ENCODE measurements at places on chromosomes 5 and 9.

DNA sequence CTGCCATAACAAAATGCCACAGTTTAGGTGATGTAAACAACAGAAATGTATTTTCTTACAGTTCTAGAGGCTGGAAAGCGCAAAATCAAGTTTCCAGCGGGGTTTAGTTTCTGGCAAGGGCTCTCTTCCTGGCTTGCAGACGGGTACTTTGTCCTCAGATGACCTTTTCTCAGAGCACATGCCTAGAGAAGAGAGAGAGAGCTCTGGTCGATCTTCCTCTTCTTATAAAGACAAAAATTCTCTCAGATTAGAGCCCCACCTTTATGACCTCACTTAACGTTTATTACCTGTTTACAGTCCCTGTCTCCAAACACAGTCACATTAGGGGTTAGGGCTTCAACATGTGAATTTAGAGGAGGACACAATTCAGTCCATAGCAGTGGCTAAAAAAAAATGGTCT, 119.7 kb downstream of the CETN3 start:
- DNase-seq: no peak

GRCh38 chr9:109872901-109873300, 92.9 kb downstream of the PALM2AKAP2 start:
- DNase-seq: no peak

DNA sequence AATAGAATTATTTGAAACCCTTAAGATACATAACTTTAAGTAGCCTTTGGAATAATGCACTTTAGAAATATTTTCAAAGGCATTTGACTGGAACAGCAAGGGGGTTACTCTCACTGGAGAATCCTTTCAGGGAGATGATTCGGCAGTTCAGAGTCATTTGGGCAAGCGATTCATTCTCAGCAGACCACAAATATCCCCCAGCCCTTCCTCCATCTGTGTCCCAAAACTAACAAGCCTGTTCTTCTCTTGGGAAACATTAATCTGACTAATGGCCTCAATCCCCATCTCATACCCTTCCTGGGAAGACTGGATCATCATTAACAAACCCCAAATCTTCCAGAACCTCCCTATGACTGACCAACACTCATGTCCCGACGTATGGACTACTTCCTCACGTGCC, 65.8 kb upstream of the S1PR3 start:
- no peak for DNase-seq

- no peak for DNase-seq
Measured at GRCh38 chr9:124870723-124871122, 8.8 kb downstream of the ARPC5L start.

DNA sequence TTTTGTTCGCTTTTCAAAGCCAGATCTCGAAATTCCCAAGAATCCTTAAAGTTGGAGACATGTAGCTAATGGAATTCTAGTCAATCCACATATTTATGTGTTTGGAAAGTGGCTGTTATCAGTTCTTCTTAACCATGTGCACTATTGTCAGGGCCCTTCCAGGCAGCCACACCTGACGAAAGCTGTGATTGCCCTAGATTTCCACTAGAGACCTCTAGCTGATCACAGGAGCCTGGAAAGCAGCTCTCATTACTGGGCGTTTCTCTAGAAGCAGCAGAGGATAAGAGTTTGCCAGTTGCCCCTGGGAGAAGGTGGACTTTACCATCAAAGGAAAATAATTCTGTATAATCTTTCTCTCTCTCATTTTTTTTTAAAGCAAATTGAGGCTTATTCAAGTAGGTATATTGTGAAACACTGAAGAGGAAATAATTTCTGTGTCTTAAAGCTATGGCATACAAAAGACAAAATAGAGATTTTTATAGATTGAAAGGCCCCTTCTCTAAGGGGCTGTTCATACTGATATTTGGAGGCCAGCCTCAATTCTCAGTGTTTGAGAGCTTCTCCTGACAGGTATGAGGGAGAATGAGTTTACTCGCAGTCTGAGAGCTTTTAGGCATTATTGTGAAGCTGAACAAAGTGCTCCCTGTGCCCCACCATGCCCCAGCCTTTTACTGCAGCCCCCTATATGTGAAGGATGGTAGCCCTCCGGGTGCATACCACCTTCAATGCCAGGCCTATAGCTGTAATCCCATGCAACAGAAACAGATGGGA, 405.4 kb upstream of the ACTBL2 start:
- DNase-seq: no peak

- no peak for DNase-seq
Measured at GRCh38 chr5:87399720-87400119, 13.0 kb downstream of the CCNH start.

- DNase-seq: no peak
Measured at GRCh38 chr5:24642022-24642421, 2.8 kb downstream of the CDH10 start.
